ENCODE measurements at places on chromosomes 11 and 22. TPM values are rescaled to one million over a fixed set of nuclear protein-coding genes. Genes with fewer than 3 reads are reported as not detected.

ACTN3 gene
- total RNA-seq = not detected

GRCh38 chr22:36466258-36466657 is 15.2 kb downstream of the TXN2 start:
- DNase-seq = no peak
- H3K4me3 ChIP-seq = no peak overlapping the region
- H3K27me3 ChIP-seq = no peaks in the 10 kb centered on the region
- H3K36me3 ChIP-seq = peaks cover 21% of the 10 kb centered on the region
- peaks cover 30% of the 10 kb centered on the region for H3K4me1 ChIP-seq

RAPSN gene
- 5.1 TPM for total RNA-seq

DNA sequence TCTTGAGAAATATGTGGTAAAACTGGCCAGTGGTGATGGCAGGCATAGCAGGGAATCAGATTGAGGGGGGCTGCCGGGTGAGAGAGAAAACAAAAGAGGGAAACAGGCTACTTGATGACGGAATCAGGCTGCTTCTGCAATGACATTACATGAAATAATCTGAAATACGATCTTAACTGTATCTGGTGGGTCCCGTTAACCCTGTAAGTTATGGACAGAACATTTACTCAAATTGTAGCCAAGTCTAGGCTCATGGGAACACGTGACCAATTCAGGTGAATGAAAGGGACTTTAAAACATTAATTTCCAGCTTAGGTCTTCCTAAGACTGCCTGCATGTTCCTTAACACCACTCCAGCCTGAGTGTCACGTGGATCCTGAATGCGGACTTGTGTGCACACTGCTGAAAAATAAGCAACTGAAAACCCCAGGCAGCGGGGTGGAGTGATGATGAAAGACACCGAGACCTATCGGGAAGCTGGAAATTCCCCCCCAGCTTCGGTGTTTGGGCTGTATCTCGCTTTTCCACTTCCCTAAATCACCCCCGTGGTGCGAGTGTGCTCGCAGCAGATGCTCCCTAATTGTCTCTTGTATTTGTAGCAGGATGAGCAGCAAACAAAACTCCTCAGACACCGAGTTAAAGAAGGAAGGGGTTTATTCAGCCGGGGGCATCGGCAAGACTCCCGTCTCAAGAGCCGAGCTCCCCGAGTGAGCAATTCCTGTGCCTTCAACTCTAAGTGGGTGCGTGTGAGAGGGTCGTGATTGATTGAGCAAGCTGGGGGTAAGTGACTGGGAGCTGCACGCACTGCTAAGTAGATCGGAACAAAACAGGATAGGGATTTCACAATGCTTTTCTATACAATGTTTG is 145.0 kb upstream of the GRK3 start:
- no peaks in the 10 kb centered on the region for H3K36me3 ChIP-seq
- DNase-seq = peak; percentile 57
- H3K27ac ChIP-seq = no peak overlapping the region
- H3K27me3 ChIP-seq = peaks cover 28% of the 10 kb centered on the region
- no peak overlapping the region for H3K4me3 ChIP-seq

MYO7A gene
- 107 TPM for total RNA-seq

- H3K27me3 ChIP-seq = no peaks in the 10 kb centered on the region
- no peak overlapping the region for H3K4me3 ChIP-seq
- H3K4me1 ChIP-seq = no peaks in the 10 kb centered on the region
- H3K27ac ChIP-seq = no peak overlapping the region
- DNase-seq = no peak
Measured at GRCh38 chr11:104791896-104792295, 106.4 kb downstream of the CASP12 start.

GRCh38 chr22:27585141-27585540 is 216.4 kb downstream of the MN1 start:
- H3K4me1 ChIP-seq = no peaks in the 10 kb centered on the region
- H3K27ac ChIP-seq = no peak overlapping the region
- DNase-seq = no peak
- H3K36me3 ChIP-seq = no peaks in the 10 kb centered on the region
